ENCODE measurements at places on chromosomes 3 and 15.

DNA sequence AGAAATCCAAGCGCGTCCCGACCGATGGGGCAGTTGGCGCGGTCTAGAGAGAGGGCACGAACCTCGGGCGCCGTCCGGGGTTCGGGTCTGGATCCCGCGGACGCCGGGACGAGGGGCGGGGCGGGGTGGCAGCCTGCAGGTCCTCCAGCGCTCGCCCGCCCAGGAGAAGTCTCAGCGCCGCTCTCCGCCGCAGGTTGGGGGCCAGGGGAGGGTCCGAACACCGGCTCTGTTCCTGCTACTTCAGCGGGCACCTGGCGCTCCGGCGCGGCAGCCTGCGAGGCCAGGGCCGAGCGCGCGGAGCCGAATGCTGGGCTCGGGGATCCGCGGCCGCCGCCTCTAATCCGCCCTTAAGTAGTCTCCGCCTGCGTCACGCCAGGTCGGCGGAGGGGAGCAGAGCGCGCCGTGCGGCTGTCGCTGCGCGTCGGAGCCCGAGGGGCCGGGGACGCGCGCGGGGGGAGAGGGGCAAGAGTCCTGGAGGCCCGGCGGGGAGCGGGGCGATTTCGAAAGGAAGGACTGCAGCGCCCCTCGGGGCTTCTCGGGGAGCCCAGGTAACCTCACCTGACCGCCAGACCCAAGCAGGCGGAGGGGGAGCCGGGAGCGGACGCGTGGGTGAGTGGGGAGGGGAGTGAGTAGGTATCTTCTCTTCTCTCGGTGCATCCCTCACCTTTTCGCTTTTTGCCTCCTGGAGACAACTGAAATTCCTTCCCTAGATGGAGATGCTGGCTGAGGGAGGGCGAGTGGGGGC is at the start of gene GJD2:
Gene GJD2 (minus strand): TSS at position 325 of the 745 bp plus-strand sequence. CDS start 510 bp downstream, outside the sequence.
- no peaks in the 10 kb centered on the region for H3K36me3 ChIP-seq
- peaks cover 67% of the 10 kb centered on the region for H3K27me3 ChIP-seq
- H3K27ac ChIP-seq = no peak within 1 kb of the TSS
- peak within 1 kb of the TSS; percentile 37 for H3K4me3 ChIP-seq

DNA sequence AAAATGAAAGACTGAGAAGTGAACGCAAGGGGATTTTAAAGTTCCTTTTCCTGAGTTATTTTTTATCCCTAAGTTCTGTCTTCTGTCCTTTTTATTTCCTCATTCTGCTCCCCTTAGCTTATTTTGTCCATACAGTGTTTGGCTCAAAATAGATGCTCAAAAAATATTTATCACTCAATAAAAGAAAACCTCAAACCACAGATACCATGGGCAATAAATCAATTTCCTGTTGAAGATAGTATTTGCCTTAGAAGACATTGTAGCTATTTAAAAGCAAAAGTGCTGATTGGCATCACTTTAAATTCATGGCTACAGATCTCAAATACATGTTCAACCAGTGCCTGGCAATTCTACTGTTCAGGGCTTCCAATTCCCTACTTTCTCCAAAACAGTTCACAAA is 316.5 kb upstream of the ADAMTS9 start:
- no peaks in the 10 kb centered on the region for H3K27me3 ChIP-seq
- H3K4me1 ChIP-seq = no peaks in the 10 kb centered on the region
- no peak overlapping the region for H3K27ac ChIP-seq
- H3K36me3 ChIP-seq = no peaks in the 10 kb centered on the region

- DNase-seq = no peak
- no peaks in the 10 kb centered on the region for H3K36me3 ChIP-seq
- H3K4me1 ChIP-seq = peaks cover 8% of the 10 kb centered on the region
- no peak overlapping the region for H3K27ac ChIP-seq
- no peak overlapping the region for H3K4me3 ChIP-seq
Measured at GRCh38 chr3:100206687-100207086, 54.1 kb upstream of the TBC1D23 start.

DNA sequence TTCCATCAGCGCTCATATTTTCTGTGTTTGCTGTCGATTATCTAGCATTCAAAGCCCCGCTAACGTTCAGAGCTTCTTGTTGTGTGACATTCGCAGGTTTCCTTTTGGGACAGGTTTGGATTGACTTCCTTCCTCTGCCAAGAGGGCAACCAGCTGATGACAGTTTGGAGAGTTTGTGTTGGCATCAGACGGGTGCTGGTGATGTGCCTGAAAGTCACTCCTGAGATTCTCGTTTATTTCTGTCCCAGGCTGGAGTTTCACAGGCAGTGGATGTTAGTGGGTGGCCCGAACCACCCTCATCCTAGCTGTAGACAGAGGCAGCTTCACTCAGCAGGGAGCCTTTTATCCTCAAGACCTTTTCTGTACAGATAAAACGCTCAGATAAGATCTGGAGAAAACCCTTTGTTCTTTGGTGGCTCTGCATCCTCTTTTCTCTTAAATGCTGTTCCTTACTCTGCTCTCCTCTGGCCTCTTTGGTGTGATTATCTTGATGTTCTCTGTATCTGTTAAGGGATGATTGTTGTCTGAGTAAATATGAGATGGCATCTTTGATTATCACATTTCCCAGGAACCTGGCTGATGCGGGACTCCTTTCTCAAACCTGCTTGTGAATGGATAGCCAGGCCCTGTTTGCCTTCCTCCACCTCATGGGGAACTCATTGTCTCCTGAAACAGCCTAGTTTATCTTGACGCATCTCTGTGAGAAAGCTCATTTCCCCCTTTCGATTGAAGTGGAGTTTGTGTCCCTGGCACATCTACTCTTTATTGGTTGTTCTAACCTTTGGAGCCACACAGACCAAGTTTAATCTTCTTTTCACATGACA is 35.9 kb downstream of the CGNL1 start:
- H3K36me3 ChIP-seq = no peaks in the 10 kb centered on the region
- no peak overlapping the region for H3K27ac ChIP-seq
- H3K4me1 ChIP-seq = no peaks in the 10 kb centered on the region
- H3K27me3 ChIP-seq = no peaks in the 10 kb centered on the region
- DNase-seq = no peak

- no peak overlapping the region for H3K27ac ChIP-seq
- H3K27me3 ChIP-seq = peaks cover 19% of the 10 kb centered on the region
- no peaks in the 10 kb centered on the region for H3K36me3 ChIP-seq
- H3K4me3 ChIP-seq = no peak overlapping the region
- DNase-seq = no peak
- H3K4me1 ChIP-seq = peaks cover 4% of the 10 kb centered on the region
Measured at GRCh38 chr15:84889991-84890669, 5.7 kb downstream of the SLC28A1 start.
